Activated CD8-positive, alpha-beta memory T cell treated with anti-CD3 and anti-CD28 coated beads for 48 hours (primary cell): ENCODE measurements at places on chromosomes 16 and 17.

GRCh38 chr16:80541306-80541694 lies 507 bp downstream of the DYNLRB2 start:
- no peak for DNase-seq

DNA sequence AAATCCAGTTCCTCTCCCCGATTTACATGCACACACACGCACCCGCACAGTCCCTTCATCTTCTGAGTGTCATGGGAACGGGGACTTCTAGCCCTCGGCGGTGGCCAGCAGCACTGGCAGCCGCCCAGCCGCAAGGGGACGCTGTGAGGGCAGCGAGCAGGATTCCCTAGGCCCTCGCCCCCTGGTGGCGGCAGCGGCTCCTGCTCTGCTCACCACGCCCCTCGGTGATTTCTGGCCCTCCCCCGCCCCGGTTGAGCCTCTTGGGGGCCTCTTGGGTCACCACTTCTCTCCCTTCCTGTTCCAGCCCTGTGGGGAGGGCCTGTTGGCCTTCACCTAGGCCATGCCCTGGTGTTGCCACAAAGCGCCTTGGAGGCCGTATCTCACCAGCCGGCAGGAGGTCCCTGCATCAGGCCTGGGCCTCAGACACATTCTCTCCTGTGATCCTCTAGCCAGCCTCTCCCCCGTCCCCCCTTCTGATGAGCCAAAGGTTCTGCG lies 75.2 kb upstream of the KSR1 start:
- peak; percentile 83 for DNase-seq

- DNase-seq, result peak; percentile 46
These were observed 11.3 kb downstream of the TAF1C start for GRCh38 chr16:84175350-84176081.

DNA sequence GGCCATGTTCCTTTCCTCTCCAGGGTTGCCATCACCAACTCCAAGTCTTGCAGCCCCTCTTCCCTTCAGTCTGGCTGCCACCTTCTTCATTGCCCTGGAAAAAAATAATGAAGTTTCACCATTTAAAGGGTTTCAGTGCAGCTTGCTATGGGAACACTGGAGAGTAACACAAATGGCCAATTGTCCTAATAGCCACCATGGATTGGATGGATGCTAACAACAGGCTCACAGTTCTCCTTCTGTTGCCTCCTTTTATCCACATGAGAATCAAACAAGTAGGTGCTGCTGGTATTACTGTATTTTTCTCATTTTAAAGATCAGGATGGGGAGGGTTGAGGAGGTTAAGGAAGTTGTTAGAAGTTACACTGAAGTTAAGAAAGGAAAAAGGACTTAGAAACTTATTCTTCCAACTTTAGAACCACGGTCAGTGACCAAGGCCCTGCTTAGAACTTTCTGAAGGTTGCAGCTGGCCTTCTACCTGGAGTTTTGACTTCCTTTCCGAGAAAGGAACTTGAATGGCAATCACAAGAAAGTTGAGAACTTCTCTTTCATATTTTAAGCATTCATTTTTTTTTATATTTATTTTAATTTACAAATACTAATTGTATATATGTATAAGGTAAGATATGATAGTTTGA lies 198.0 kb upstream of the MAF start:
- DNase-seq, result no peak

GRCh38 chr16:10660950-10661635 lies 33.6 kb downstream of the TEKT5 start:
- no peak for DNase-seq

DNA sequence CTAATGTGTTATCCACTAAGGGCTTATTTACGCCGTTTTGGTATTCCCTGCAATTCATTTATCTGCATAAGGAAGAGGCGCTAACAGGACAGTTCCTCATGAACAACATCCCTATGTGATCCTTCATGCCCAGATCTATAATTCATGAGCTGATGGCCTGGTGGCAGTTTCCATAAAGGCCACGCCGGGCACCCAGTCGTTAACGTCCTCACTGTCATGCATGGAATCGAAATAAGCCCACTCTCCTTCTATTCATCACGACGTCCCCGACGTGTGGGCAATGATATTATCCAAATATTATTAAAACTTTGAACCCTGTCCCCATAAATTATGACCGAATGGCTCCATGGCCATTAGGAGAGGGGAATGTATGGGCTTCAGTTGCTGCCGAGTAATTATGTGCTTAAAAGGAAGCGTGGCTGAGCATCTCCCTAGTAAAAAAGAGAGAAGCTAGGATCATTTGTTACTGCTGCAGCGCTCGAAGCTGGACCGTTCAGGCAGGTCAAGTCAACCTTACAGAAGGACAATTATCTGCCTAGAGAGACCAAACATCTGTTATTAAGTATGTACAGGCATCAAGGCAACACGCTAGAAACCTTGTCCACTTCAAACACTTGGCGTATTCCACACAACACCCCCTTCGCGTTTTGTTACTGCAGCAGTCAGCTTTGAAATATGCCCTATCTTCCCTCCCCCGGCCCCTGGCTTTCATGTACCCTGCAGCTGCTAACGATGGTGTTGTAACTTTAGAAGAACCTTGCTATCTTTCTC lies 94.0 kb upstream of the SALL1 start:
- no peak for DNase-seq

GRCh38 chr16:3007957-3008689 lies 4.6 kb upstream of the CLDN9 start:
- no peak for DNase-seq

DNA sequence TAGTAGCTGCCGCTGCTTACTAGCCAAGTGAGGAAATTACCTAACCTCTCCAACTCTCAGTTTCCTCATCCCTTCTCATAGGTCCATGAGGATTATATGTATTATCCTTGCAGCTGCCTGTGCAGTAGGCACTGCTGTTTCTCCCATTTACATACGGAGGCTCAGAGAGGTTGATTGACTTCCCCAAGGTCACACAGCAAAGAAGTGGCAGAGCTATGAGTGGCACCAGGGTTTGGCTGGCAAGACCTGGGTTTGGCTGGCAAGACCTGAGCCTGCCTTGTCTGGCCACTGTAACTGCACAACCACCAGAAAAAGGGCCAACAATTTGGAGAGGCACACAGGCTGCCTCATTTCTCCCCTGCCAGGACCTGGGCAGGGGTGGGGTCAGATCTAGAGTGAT lies 2.5 kb upstream of the NDRG4 start:
- no peak for DNase-seq

GRCh38 chr16:89505204-89506112 lies 2.7 kb upstream of the SPG7 start:
- DNase-seq, result peak; percentile 83

DNA sequence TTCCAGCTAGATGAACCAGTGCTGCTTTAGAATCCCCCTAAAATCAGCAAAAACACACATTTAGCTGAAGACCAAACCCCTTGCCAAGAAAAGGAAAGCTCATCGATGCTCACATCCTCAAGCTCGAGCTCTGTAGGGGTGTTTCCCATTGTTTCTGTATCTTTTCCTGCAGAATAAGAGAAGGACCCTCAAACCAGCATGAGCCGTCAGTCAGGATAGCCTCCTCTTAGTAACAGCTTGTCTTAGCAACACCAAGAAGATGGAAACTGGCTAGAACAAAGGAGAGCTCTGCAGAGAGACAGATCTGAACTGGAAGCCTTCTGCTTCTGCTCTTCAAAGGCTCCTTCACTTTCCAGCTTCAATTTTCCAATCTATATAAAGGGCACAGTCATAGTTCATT lies 32.0 kb downstream of the VAT1L start:
- no peak for DNase-seq

- no peak for DNase-seq
These were observed 63.4 kb upstream of the CDH11 start for GRCh38 chr16:65185241-65185778.

- no peak for DNase-seq
These were observed 5.1 kb downstream of the KSR1 start for GRCh38 chr17:27461192-27461859.

- DNase-seq, result peak; percentile 84
These were observed 13.7 kb upstream of the CNGB1 start for GRCh38 chr16:57984443-57985203.

GRCh38 chr16:78175287-78175686 lies 75.8 kb downstream of the WWOX start:
- DNase-seq, result no peak

- no peak for DNase-seq
These were observed 3.4 kb downstream of the ACE start for GRCh38 chr17:63480192-63480784.

GRCh38 chr17:1362964-1363363 lies 37.1 kb downstream of the YWHAE start:
- DNase-seq, result no peak
